ENCODE measurements at places on chromosomes 2 and 18.

DNA sequence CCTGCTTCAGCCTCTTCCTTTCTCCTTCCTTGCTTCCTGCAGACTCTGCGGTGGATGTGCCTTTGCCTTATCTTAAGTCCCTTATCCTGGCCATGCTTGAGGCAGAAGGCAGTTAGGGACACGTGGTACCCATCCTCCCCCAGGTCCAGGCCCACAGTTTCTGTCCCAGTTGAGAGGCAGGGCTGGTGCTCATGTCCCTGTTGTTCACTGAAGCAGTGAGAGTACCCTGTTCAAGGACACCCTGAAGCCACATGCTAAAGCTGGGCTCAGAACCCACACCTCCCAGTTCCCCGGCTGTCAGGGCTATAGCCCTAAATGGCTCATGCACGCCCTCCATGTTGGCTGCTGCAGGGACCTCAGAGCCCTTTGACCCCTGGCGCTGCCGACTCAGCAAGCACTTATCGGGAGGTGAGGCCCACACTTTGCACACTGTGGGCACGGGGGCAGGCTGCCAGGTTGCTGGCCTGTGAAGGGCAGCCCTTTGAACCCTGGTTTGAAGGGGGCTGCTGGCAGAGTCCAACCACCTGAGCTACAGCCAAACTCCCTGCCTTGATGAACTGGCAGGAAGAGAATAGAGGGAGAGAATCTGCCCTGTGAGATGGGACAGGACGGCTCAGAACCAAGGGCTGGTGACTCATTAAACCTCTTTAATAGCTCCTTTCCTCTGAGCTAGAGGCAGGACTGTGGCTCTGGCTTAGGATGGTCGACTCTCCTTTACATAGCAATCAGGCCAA is 6.3 kb downstream of the KHK start:
- DNase-seq = no peak

GRCh38 chr18:42305869-42306593 is 351.0 kb downstream of the PIK3C3 start:
- no peak for DNase-seq

DNA sequence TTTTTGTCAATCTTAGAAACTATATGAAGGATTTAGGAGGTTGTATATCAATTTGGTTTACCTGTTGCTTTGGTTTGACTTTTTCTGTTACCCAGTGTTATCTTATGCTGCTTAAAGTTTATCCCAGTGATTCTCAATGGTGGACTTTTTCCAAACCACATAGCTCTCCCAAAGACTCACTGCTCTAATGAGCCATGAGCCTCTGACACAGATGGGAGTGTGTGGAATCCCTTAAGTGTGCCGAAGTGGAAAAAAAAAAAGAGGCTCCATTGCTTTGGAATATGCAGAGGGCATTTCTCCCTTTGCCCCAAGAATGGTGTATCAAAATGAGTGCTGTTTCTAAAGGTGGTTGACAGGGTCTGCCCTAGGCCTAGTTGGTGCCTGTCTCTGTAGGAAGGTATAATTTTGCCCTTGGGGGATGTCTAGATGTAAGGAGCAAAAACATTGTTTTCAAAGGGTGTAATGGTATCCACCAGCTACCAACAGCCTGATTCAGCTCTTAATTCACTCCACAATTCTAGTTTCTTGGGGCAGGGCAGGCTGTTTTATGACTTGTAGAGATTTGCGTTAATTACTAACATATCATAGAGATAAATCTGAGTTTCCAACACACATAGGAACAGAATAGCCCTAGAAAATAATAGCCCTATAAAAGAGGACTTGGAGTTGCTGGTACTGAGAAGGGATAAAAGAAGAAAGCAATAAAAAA is 64.3 kb upstream of the CYP26B1 start:
- no peak for DNase-seq

DNA sequence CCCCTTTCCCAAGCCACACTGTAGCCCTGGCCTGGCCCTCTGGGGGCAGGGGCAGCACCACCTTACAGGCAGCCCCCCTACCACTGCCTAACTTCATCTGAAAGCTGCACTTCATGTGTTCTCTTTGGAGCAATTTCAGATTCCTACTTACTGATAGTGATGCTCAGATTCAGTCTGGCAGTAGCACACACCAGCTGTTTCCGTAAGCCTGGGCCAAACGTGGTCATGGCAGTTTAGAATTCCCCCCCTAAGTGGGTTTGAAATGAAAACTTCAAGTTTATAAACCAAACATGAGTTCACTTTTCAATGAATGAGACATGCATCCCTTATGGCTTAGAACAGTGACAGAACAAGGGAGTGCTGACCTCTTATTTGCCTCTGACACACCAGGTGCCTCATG is 29.4 kb downstream of the GDF7 start:
- DNase-seq = no peak

- no peak for DNase-seq
Observed at GRCh38 chr2:158120102-158120501, 18.4 kb downstream of the UPP2 start.

- DNase-seq = no peak
Observed at GRCh38 chr2:151762694-151763093, 28.4 kb upstream of the NEB start.

DNA sequence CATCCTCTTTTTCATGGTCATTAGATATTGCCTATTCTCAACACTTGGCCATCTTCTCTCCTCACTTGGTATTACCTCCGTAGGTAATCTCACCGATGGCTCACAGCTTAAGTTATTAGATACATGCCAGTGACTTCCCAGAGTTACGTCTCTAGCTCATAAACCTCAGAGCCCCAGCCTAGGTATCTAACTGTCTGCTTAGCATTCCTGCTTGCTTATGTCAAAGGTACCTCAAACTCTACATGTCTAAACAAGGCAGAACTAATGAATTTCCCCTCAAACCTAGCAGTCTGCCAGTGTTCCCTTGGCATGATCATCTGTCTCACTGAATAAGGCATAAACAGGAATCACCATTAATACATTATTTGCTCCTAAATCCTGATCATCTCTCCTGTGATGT is 27.7 kb upstream of the ZNF638 start:
- DNase-seq = no peak

DNA sequence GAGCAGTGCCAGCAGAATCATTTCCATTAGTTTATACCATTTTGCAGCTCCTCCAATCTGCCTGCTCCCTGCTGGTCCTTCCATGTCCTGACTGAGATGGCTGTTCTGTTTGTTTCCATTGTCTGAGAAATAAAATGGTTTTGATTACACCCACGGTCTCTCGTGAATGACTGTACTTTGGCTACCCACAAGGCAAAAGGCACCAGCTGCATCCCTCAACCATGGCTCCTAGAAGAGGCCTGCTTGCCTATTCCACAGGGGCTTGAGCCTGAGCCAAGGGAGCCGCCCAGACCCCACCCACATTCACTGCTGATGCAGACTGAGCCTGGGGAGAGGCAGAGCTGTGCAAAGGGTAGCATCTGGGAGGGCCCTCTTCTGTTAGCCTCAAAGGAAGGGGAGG is 31.2 kb downstream of the MARCHF4 start:
- DNase-seq = no peak

DNA sequence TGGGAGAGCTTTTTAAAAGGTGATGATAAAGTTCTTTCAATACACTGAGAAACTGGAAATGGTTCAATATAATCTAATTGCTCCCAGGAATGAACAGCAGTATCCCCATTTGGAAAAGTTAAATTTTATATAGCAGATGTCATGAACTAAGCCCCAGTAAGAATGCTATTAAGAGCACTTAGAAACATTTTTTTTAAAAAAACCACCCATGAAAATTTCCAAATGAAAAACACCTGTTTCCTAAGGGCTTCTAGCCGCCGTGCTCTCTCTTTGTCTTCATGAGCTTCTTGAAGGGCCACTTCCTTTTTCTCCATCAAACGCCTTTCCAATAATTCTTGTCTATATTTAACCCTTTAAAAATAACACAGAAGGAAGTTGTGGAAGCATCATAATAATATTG is 77.0 kb downstream of the UPP2 start:
- no peak for DNase-seq

DNA sequence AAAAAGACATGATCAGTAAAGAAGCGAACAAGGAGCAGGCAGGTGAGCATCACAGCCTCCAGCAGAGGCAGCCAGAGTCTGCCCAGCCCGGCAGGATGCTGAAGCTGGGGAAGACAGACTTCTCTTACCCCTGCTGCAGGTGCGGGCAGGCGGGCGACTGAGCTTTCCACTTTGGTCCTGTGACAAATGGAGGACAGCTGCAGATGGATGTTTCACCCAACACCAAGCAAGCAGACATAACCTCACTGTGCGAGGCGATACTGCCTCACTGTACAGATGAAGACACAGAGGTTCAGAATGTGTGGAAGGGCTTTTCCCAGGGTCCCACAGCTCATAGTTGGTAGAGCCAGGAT is 251.0 kb downstream of the AFF3 start:
- DNase-seq = no peak

GRCh38 chr18:59877361-59877760 is 22.4 kb upstream of the PMAIP1 start:
- DNase-seq = peak; percentile 47

DNA sequence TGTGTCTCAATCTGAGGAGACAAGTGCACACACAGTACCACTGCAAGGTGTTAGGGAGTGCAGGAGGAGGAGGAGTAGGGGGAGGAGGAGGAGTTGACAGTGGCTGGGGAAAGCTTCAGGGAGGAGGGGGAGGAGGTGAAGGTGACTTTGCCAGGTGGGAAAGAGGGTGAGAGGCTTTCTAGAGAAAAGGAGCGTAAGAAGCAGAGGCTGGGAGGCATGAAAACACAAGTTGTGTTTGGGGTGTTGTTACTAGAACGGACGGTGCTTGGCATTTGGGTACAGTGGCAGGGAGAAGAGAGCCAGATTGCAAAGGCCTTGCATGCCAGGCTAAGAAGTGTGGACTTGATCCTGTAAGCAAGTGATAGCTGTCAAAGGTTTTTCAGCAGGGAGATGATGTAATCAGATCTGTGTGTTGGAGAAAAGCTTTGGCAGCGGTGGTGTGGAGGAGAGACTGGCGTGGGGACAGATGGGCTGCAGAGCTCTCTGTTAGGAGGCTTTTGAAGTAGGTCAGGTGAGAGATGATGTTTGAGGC is 16.2 kb downstream of the TANC1 start:
- DNase-seq = no peak

DNA sequence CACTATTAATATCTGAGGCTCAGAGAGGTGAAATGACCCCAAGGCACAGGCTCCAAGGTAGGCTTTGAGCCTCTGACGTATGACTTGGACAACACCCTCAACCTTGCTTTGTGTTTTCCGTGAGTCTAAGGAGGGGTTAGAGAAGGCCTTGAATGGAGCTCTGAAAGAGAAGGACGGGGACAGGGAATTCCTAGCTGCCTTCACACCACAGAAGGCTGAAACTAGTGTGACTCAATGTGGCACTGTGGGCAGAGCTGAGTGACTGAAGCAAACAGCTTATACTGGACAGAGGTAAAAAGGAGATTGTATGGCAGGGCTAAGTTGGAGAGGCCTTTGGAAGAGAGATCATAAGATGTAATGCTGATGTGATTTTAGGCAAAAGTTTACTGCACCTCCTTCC is 3.5 kb upstream of the NCK2 start:
- DNase-seq = no peak

DNA sequence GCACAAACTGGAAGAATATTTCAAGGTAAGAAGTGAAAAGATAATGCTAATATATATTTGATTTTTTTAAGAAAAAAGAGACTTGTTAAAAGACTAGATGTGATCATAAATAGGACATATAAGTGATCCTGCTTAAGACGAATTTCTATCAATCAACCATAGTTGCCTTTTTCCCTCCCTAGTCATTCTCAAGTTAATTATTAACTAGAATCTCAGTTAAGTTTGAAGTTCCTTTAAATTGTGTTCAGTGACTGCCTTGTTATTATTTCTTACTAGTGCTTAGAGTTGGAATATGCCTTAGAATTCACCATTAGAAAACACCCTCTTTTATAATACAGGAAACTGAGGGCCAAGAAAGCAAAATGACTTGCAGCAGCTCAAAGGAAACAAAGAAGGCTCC is 141.5 kb upstream of the SP5 start:
- DNase-seq = no peak

- DNase-seq = no peak
Observed at GRCh38 chr18:49135877-49136276, 185.1 kb upstream of the SMAD7 start.

DNA sequence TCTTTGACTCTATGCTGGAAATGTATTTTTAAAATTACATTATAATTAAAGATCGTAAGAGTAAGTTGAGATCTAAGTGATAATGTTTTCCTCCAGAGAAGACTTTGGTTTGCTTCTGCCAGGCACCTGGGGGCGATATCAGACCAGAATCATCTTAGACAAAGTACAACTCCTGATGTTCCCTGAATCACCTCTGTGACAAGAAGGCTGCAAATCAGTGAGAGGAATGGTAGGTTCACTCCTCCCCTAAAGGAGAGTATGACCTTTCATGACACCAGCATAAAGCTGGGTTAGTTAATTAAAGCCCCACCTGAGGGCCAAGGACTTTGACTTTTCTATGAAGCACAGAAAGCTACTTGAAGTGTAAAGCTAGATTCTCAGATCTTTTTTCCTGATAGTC is 114.4 kb upstream of the DTNA start:
- DNase-seq = no peak

GRCh38 chr18:10131460-10132395 is 217.9 kb downstream of the VAPA start:
- no peak for DNase-seq

DNA sequence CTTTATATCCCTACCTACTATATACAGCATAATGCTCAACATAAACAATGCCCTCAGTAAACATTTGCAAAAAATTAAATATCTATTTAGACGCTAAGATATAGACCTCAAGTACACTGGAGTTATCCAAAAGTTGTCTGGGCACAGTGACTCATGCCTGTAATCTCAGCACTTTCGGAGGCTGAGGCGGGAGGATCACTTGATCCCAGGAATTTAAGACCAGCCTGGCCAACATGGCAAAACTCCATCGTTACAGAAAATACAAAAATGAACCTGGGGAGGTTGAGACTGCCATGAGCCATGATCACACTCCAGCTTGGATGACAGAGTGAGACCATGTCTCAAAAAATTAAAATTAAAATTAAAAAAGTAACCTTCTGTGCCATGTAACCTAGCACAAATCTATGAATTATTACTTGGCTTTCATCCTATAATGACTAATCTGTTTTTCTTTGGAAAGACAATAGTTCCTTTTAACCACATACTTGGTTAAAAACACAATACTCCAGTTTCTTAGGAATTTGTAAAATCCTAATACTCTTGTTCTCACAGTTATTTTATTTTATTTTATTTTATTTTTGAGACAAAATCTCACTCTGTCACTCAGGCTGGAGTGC is 6.7 kb upstream of the TNFAIP6 start:
- DNase-seq = no peak

DNA sequence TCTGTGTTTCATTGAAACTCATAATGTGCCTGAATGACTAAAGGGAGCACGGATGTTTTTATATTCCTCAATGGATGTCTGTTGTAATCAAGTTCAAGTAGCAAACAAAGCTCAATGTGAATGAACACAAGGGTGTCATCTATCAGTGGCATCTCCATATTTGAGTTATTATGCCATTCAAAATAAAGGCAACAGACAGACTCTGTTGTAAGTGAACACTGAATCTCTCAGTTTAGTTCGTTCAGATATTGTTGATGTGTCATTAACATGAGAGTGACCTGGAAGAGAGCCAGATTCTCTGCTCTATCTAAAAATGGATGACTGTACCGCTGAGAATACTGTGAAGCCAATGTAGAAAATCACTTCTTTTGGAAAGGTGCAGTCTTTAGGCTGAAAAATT is 118.7 kb downstream of the NUP35 start:
- no peak for DNase-seq

- no peak for DNase-seq
Observed at GRCh38 chr2:218166791-218167190, at the start of gene CXCR1. CXCR1 (minus strand) TSS chr2:218166962; CDS start chr2:218165211, 1,751 bp downstream.

GRCh38 chr18:69968039-69968438 is 20.4 kb upstream of the CD226 start:
- no peak for DNase-seq

GRCh38 chr2:219748671-219749570 is 121.5 kb downstream of the SLC4A3 start:
- DNase-seq = no peak
